Heart right ventricle (tissue), 16 donors: ENCODE measurements at places on chromosomes 12 and 14.

- H3K4me3 ChIP-seq, result no peak overlapping the region
- DNase-seq, result peak; percentile 43
- no peaks in the 10 kb centered on the region for H3K36me3 ChIP-seq
- H3K27ac ChIP-seq, result no peak overlapping the region
- H3K27me3 ChIP-seq, result peaks cover 12% of the 10 kb centered on the region
Observed at GRCh38 chr12:127108360-127109215, 1158.4 kb upstream of the TMEM132C start.

DNA sequence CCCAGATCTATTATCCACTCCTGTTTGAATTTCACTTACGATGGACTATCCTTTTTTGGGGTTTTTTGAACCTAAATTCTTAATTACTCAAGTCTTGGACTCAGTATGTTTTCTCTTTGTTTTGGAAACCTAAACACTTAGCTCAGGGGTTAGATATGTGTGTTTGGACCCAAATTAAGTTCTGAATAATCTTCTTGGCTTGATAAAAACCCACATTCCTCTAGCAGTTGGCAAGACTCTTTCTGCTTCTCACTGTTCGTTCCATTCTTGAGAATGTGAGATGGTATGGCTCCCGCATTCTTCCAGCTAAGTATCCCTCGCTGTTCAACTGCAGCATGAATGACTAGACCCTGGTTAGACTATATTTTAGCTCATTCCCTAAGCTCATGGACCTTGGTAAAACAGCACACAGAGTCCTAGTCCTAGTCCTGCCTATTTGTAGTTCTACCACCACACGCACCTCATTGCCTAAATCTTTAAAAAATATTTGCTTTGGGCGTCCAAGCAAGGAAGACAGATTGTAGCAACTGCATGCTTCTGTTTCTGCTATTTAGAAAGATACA lies 860.0 kb downstream of the RPS29 start:
- no peaks in the 10 kb centered on the region for H3K27me3 ChIP-seq
- no peak for DNase-seq
- H3K27ac ChIP-seq, result no peak overlapping the region
- no peak overlapping the region for H3K4me3 ChIP-seq
- H3K36me3 ChIP-seq, result no peaks in the 10 kb centered on the region
- H3K4me1 ChIP-seq, result peaks cover 4% of the 10 kb centered on the region

GRCh38 chr14:95490138-95490509 lies 26.3 kb downstream of the SYNE3 start:
- H3K36me3 ChIP-seq, result no peaks in the 10 kb centered on the region
- H3K4me3 ChIP-seq, result no peak overlapping the region
- no peak for DNase-seq
- peaks cover 31% of the 10 kb centered on the region for H3K4me1 ChIP-seq

GRCh38 chr12:79531518-79531917 lies 159.2 kb downstream of the PAWR start:
- no peak overlapping the region for H3K4me3 ChIP-seq
- no peak overlapping the region for H3K27ac ChIP-seq
- H3K27me3 ChIP-seq, result no peaks in the 10 kb centered on the region

- no peak overlapping the region for H3K27ac ChIP-seq
- no peaks in the 10 kb centered on the region for H3K4me1 ChIP-seq
- no peaks in the 10 kb centered on the region for H3K36me3 ChIP-seq
- DNase-seq, result no peak
Observed at GRCh38 chr12:81958406-81958805, 199.3 kb upstream of the PPFIA2 start.

- peaks cover 23% of the 10 kb centered on the region for H3K4me1 ChIP-seq
- H3K27ac ChIP-seq, result peak overlapping the region; percentile 98
- no peaks in the 10 kb centered on the region for H3K36me3 ChIP-seq
- DNase-seq, result no peak
- H3K27me3 ChIP-seq, result no peaks in the 10 kb centered on the region
Observed at GRCh38 chr14:91511043-91511383, 903 bp upstream of the PPP4R3A start.

- H3K4me3 ChIP-seq, result no peak overlapping the region
- DNase-seq, result no peak
- peaks cover 27% of the 10 kb centered on the region for H3K27me3 ChIP-seq
- H3K27ac ChIP-seq, result no peak overlapping the region
Observed at GRCh38 chr14:22225516-22226140, 363.4 kb downstream of the DAD1 start.

GRCh38 chr14:96614481-96614881 lies 112.3 kb downstream of the PAPOLA start:
- no peak overlapping the region for H3K4me3 ChIP-seq
- peaks cover 12% of the 10 kb centered on the region for H3K27me3 ChIP-seq
- H3K36me3 ChIP-seq, result no peaks in the 10 kb centered on the region
- no peak for DNase-seq
- H3K4me1 ChIP-seq, result no peaks in the 10 kb centered on the region
- no peak overlapping the region for H3K27ac ChIP-seq

DNA sequence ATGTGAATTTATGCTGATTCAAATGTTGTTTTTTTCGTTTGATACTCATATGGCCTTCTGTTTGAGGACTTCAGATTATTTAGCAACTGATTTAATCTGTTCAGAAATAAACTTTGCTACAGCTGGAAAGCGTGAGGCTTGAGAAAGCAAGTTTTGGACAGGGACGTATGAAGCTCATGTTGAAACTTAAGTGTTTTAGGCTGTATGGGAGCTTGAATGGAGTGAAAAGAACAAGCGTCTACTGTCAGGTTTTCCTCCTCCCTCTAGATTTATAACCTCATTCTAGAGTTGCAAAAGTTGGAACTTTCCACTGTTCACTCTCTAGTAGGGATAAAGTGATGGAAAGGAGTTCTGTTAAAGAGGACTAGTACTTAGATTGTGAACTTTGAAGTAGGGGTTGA lies 1.0 kb downstream of the PRPF39 start:
- peaks cover 44% of the 10 kb centered on the region for H3K4me1 ChIP-seq
- no peaks in the 10 kb centered on the region for H3K36me3 ChIP-seq
- no peak for DNase-seq
- H3K4me3 ChIP-seq, result peak overlapping the region; percentile 83

DNA sequence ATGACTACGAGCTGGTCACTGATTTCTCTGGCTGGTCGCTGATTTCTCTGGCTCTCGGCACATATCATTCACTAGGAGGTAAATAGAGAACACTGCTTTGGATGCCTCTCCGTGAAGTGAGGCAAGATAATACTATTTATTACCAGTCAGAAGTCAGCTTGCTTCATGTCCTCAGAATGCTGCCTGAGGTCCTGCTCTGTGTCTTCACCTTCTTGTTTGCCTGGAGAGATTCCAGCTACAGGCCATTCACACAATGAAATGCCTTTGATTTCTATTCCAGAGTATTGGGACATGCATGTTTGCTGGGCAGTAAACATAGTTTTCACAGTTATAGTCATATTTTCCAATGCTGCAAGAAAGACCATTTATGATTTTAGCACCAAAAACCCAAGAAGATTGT lies 106.7 kb downstream of the AEBP2 start:
- no peaks in the 10 kb centered on the region for H3K27me3 ChIP-seq
- H3K4me1 ChIP-seq, result peaks cover 9% of the 10 kb centered on the region
- H3K27ac ChIP-seq, result no peak overlapping the region
- DNase-seq, result no peak

- no peak overlapping the region for H3K27ac ChIP-seq
- no peak overlapping the region for H3K4me3 ChIP-seq
- no peaks in the 10 kb centered on the region for H3K27me3 ChIP-seq
- DNase-seq, result no peak
- no peaks in the 10 kb centered on the region for H3K36me3 ChIP-seq
Observed at GRCh38 chr12:116812238-116812637, 69.0 kb downstream of the HRK start.

DNA sequence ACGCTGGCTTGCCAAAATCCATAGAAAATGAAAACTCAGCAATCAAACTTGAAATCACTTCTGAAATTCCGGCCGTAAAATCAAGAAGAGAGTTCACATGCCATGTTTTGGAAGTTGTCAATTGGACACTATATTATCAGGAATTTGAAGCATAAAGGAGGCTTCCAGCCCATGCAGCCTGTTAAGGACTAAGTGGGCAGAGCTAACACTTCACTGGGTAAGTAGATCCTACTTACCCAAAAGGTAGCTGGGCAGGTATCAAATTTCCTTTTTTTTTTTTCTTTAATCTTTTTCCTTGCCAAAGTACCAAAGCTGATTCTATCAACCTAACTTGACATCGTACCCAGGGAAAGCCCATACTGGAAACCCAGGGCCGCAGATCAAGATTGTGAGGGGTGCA lies 71.5 kb upstream of the ARHGAP5 start:
- no peak for DNase-seq
- no peaks in the 10 kb centered on the region for H3K36me3 ChIP-seq
- H3K4me1 ChIP-seq, result peaks cover 4% of the 10 kb centered on the region
- no peak overlapping the region for H3K4me3 ChIP-seq

- H3K27ac ChIP-seq, result no peak overlapping the region
- no peaks in the 10 kb centered on the region for H3K27me3 ChIP-seq
- no peak overlapping the region for H3K4me3 ChIP-seq
- H3K4me1 ChIP-seq, result no peaks in the 10 kb centered on the region
Observed at GRCh38 chr14:74898694-74899093, 17.0 kb downstream of the DLST start.

DNA sequence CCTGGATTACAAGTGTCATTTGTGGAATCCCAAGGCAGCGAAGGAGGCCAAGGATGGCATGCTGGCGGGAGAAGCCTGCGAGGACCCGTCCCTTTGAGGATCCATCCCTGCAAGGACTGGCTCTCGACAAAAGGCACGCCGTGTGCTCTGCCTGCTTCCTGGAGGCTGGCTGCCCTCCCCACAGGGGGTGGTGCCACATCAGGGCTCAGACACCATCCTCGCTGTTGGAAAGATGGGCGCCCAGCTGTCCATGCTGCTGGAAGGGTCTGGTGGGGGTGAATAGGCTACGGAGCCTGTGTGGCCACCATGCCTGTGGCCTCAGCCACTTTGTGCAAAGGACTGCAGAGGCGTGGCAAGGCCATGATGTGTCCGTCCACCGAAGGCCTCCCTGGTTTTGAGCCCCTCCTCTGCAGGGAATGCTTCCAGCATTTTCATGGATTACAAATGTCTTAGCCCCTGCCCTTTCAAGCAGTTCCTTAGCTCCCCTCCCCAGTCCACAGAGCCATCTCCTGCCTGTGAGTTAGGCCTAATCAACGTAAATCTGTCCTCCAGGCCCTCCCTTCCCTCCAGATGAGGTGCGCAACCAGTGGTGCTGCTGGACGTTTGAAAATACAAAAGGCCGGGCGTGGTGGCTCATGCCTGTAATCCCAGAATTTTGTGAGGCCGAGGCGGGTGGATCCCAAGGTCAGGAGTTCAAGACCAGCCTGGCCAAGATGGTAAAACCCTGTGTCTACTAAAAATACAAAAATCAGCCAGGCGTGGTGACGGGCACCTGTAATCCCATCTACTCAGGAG lies 22.1 kb downstream of the ZBTB42 start:
- H3K4me3 ChIP-seq, result no peak overlapping the region
- no peak for DNase-seq
- peaks cover 26% of the 10 kb centered on the region for H3K27me3 ChIP-seq
- peaks cover 28% of the 10 kb centered on the region for H3K4me1 ChIP-seq
- H3K27ac ChIP-seq, result no peak overlapping the region

DNA sequence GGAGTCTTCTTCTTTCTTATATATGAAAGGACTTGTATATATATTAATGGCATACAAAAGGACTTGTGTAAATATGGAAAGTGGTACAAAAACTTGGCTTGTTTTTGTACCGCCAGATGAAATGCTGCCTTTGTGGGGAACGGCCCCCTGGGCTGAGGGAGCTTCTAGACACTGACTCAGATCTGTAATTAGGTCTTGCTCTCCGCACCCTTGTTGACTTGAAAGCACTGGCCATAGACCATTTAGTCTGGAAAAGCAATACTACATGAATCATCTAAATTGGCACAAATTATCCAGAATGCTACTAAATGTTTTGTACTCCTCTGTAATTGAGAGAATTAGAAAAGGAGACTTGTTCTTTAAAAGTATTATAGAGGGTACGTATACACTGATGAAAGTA lies 399.9 kb upstream of the RGS6 start:
- H3K27ac ChIP-seq, result no peak overlapping the region
- H3K4me1 ChIP-seq, result peaks cover 40% of the 10 kb centered on the region
- no peak overlapping the region for H3K4me3 ChIP-seq
- H3K36me3 ChIP-seq, result no peaks in the 10 kb centered on the region
- DNase-seq, result no peak

GRCh38 chr12:61654698-61655097 lies 605.5 kb upstream of the USP15 start:
- DNase-seq, result no peak
- H3K27ac ChIP-seq, result no peak overlapping the region
- H3K36me3 ChIP-seq, result no peaks in the 10 kb centered on the region
- H3K4me1 ChIP-seq, result no peaks in the 10 kb centered on the region

DNA sequence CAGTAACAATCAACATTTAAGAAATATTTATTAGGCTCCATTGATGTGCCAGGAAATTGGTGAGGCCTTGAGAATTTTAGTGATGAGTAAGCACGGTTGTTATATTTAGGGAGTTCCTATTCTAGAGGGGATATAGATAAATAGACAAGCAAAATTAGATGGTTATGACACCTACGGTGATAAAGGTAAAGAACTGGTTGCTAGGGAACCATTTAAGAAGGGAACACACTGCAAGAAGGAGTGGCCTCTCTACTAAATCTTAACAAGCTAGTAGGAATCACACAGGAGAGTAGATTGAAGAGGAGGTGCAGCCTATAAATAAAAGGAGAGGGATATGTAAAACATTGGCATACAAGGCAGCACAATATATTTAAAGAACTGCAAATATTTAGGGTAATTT lies 155.2 kb downstream of the LRIG3 start:
- H3K4me3 ChIP-seq, result no peak overlapping the region
- no peaks in the 10 kb centered on the region for H3K4me1 ChIP-seq
- H3K36me3 ChIP-seq, result no peaks in the 10 kb centered on the region
- H3K27me3 ChIP-seq, result no peaks in the 10 kb centered on the region

GRCh38 chr14:63478010-63478409 lies 65.2 kb downstream of the PPP2R5E start:
- H3K4me1 ChIP-seq, result peaks cover 38% of the 10 kb centered on the region
- no peaks in the 10 kb centered on the region for H3K27me3 ChIP-seq
- no peaks in the 10 kb centered on the region for H3K36me3 ChIP-seq
- no peak for DNase-seq
- H3K27ac ChIP-seq, result no peak overlapping the region

GRCh38 chr14:57480051-57480450 lies 13.6 kb downstream of the CCDC198 start:
- DNase-seq, result no peak
- H3K36me3 ChIP-seq, result no peaks in the 10 kb centered on the region
- H3K27ac ChIP-seq, result no peak overlapping the region

DNA sequence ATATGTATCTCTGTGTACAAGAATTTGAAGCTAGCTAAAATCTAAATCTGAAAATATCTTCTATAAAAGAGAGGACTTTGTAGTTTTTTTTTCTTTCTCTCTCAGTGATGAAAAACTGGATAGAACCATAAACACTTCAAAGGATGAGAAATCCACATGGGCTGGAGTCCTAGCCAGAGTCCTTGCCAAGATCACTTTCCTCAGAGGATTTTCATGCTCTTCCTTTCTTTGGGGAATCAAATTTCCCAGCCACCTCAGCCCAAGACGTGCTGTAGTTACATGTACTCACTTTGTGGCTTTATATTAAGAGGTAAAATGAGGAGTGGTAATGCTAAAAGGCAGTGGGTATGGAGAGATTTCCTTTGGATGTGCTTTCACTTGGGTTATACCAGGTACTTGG lies 110.3 kb downstream of the SLC38A1 start:
- no peaks in the 10 kb centered on the region for H3K4me1 ChIP-seq
- no peaks in the 10 kb centered on the region for H3K36me3 ChIP-seq
- no peak overlapping the region for H3K4me3 ChIP-seq
- no peak for DNase-seq
- H3K27ac ChIP-seq, result no peak overlapping the region

GRCh38 chr12:131046813-131047788 lies 93.4 kb downstream of the ADGRD1 start:
- peak; percentile 50 for DNase-seq
- H3K27ac ChIP-seq, result no peak overlapping the region
- peaks cover 19% of the 10 kb centered on the region for H3K4me1 ChIP-seq
- H3K27me3 ChIP-seq, result no peaks in the 10 kb centered on the region
- H3K36me3 ChIP-seq, result no peaks in the 10 kb centered on the region
- no peak overlapping the region for H3K4me3 ChIP-seq
